Stimulated activated CD4-positive, alpha-beta T cell treated with anti-CD3 and anti-CD28 coated beads, Interleukin-1b, Interleukin-23, amount 100 ng/mL, for 1 hour (primary cell): ENCODE measurements at places on chromosomes 3 and 15.

DNA sequence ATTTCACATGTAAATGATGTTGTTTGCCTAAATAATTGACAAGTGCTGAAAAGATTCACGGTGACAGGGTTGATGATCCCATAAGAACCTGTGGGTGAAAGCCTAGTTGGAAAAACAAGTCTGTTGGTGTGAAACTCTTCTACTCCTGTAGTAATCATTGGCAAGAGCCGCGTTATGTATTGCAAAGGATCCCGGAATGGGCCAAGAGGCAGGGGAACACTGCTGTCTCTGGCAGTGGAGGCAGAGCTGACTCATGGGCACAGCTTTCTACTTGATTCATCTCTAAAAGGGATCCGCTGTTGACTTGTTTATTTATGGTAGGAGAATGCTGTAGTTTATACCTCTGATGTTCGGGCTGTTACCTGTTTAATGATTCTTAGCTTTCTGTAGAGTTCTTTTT, 63.1 kb downstream of the MAP6D1 start:
- DNase-seq: no peak

GRCh38 chr3:56747150-56747549, 54.6 kb downstream of the ARHGEF3 start:
- no peak for DNase-seq

- DNase-seq: no peak
Observed at GRCh38 chr3:36677331-36678007, 86.9 kb downstream of the DCLK3 start.

GRCh38 chr3:54087581-54088410, 34.6 kb upstream of the CACNA2D3 start:
- DNase-seq: no peak

DNA sequence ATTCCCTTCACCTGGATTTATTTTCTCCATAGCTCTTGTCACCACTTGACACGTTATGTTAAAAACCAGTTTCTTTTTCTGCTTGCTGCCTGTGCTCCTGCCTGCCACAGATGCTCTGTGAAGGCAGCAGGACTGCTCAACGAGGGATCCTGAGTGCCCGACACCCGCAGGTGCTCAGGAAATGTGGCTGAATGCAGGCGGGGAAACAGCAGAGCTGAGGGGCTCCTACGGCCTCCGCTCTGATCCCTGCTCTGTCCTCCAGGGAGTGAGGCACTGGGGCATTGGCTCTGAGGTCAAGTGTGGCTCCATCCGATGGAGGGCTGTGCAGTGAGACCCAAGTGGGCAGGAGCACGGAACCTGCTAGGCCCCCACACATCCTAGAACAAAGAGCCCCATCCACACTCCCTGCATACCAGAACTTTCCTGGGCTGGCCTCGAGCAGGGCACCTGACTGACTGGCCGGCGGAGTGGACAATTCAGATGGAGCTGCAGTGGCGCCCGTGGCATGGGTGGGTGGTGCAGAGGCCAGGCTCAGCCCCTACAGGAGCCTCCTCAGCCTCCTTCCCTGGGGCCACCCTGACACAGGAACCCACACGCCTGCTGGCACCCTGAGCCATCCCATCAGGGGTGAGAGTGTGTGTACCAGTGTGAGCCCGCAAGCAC, 27.9 kb downstream of the IQSEC1 start:
- DNase-seq: no peak

GRCh38 chr3:8869613-8870012, 93.7 kb downstream of the RAD18 start:
- no peak for DNase-seq

DNA sequence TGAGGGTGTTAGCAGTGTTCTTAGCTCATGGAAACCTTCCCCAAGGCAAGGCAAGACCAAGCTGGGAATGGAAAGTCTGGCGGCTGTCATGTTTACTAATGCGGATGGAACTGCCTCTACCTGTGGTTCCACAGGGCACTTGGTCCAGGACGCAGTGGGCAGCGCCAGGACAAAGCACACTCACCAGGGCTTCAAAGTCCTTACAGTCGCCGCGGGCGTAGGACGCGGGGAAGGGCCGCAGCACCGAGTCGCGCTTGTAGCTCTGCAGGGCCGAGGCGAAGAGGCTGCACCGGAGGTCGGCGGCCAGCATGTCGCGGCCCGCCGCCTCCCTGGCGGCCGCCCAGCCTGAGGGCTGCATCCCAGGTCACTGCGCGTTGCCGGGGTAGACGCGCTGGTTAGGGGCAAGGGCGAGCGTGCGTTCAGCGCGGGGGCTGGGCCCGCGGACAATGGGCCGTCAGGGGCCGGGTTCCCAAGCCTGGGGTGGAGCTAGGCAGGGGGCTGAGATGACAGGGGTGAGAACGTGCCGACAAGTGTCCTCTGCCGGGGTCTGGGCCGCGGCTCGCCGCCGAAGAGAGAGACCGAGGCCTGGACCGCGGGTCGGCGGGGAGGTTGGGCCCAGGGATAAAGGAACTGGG, 497 bp downstream of the PARP16 start:
- no peak for DNase-seq

DNA sequence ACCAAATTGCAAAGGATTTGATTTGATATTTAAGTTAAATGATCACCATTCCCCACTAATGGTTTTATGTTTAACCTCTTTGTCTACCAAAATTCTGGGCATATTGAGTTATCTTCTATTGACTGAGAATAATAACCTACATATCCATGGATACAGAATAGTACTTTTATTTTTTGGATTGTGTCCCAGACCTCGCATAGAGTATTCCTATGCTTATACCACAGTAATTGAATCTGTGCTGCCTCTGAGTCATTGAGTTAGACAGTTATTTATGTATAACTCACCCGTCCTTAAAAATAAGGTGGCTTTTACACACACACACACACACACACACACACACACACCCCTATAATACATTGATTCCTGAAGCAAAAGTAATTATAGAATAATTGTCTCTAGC, 690.1 kb upstream of the BCHE start:
- DNase-seq: no peak

DNA sequence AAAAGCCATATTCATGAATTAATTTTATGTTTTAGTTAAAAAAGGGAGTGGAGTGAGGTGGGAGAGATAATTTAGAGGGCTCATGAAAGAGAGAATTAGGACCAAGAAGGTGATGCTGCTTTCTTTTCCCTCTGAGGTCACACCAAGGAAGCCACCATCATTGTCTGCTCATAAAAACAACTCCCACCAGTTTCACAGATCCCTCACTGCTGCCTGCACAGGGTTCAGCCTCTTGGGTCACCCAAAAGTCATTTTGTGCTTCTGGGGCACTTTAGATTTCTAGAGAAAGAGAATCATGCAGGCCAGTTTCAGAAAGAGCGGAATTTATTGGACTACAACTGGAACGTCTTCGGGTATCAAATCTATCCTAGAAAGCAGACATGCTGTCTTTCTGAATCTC, 241.4 kb upstream of the EOMES start:
- DNase-seq: no peak

- no peak for DNase-seq
Observed at GRCh38 chr3:126850370-126851085, 132.4 kb upstream of the PLXNA1 start.

DNA sequence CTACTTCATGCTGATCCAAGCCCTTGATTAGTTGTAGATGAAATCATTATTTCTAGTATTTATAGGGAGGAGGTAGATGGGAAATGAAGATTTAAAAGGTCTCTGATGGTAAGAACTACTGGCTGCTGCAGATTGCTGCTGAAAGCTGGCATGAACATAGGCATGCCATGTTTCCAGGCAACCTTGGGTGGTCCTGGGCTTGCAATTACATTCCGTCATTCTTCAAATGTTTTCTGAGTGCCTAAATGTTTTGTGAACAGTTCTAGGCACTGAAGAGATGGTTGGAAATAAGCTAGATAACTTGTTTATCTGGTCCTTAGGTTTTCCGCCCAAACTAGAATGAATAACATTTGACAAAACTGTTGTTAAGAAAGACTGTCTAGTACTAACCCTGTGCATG, 95.8 kb downstream of the KCNAB1 start:
- DNase-seq: no peak
